T-helper 2 cell treated with Interferon-gamma antibody and Interleukin-4, amounts not matched to agents 5 μg/mL and 100 μg/mL, for 36 hours (primary cell): ENCODE measurements at places on chromosomes 5 and 9.

DNA sequence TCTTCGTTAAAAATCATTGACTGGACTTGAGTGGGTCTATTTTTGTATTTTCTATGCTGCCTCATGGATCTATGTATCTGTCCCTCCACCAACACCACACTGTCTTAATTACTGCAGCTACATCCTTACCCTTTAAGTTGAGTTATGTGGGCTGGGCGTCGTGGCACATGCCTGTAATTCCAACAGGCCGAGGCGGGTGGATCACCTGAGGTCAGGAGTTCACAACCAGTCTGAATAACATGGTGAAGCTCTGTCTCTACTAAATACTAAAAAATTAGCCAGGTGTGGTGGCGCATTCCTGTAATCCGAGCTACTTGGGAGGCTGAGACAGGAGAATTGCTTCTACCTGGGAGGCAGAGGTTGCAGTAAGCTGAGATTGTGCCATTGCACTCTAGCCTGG is 48.2 kb downstream of the XRCC4 start:
- DNase-seq: no peak

DNA sequence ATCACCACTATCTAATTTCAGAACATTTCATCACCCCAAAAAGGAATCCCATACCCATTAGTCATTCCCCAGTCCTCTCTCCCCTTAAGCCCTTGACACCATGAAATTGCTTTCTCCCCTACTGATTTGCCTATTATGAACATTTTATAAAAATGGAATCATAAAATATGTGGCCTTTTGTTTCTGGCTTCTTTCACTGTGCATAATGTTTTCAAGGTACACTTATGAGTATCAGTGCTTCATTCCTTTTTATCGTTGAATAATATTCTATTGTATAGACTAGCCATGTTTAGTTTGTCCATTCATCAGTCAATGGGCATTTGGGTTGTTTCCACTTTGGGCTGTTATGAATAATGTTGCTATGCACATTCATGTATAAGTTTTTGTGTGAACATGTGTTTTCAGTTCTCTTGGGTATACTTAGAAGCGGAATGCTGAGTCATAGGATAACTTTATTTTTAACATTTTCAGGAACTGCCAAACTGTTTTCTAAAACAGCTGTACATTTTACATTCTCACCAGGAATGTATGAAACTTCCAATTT is 40.4 kb upstream of the FGF1 start:
- no peak for DNase-seq

GRCh38 chr5:45680950-45681349 is 15.2 kb downstream of the HCN1 start:
- no peak for DNase-seq

DNA sequence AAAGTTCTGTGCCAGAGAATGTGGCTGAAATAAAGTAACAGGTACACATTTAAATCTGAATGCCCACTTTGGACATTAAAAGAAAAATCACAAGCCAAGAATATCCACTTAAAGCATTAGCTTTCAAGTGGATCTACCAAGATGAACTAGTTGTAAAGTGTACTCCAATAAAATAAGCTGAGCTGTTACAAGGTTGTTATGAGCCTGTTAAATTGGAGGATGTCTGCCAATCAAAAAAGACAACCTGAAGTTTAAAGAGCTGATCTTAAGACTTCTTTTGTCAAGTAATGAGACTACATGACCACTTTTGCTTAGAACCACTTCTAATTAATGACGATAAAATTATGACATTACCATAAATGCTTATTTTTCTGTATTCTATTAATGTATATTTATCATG is 2.4 kb downstream of the FAM200C start:
- no peak for DNase-seq

DNA sequence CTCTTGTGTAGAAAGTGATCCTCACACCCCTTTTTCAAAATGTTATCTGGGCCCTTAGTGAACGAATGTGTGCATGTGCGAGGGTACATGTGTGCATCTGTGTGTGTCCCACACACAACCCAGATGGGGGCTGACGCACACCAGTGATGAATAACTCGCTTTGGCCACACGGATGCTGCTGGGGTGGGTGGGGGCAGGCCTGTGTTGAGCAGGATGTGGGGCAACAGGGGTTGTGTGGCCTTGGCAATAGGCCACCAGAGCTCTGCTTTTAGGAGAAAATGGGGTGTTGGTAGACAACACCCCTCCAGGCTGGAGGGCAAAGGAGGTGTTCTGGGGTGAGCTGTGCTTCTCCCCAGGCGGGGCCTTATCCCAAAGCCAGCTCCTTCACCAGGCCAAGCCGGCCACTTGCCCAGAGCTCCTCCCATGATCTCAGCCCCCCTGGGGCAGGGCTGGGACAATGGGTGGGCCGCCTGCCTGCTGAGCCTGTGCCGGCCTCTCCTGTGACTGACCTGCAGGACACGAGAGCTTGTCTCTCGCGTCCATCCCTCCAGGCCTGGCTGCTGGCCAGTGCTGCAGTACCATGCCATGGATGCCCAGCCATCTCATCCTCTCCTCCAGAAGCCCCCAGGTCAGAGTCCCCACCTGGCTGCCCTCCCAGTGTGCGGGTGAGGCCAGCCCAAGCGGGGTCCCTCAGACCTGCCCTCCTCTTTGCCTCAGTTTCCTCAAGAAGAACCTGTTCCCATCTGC is 1.7 kb downstream of the DBN1 start:
- DNase-seq: no peak

DNA sequence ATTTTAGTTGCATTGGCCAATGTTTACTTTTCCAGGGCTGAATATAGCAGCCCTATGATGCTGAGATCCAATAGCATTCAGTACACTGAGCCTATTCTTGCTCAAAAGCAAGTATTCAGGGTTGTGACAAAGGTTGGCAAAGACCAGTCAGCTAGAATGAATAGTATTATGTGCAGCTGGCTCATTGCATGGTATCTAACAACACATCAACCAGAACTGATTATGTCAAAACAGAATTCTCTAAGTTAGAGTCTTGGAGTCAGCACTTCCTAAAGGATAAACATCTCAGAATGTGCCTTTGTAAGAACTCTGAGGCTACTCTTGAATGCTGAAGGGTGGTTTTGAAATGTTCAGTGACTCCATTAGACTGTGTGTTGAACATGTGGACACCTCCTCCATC is 774.5 kb upstream of the RGMB start:
- DNase-seq: no peak

GRCh38 chr5:55036477-55036876 is 12.4 kb downstream of the GZMK start:
- no peak for DNase-seq

DNA sequence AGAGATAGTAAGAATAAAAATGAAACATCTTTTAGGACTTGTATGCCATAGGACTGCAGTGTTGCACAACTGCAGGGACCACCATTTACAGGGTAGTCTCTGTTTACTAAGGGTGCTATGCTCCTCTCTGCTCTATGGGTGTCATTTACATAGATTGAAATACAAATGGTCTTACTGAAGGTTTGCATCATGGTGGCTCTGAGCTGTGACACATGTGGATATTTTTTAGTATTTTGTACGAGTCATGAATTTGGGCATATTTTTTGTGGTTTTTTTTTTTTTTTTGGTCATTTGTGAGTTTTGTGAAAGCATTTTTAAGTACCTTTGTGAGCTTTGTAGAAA is 47.4 kb downstream of the CSNK1G3 start:
- no peak for DNase-seq

GRCh38 chr5:171926311-171926710 is 80.1 kb downstream of the FBXW11 start:
- DNase-seq: no peak

DNA sequence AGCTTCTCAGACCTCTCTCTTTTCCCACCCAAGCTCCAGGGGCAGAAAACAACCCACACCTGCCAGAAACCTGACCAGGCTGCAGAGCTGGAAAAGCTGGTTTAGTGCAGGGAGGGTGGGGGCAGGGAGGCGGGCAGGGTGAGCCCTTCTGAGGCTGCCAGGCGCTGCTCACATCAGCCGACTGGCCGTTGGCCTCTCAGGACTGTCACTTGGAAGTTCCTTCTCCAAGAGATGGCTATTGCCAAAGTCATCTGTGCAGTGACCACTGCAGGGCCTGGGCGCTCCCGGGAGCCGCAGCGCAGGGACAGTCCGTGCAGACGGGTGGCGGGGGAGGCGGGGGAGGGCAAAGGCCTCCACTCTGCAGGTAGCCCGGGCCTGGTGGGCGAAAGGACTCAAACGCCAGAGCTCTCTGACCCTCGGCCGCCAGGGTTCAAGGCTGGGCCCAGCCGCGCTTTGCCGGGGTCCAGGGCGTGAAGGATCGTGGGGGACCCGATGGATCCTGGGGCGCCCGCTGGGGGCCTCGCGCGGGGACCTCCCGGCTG is 205.0 kb upstream of the IER5L start:
- DNase-seq: no peak

GRCh38 chr9:20111173-20111843 is 322.5 kb upstream of the SLC24A2 start:
- DNase-seq: no peak

DNA sequence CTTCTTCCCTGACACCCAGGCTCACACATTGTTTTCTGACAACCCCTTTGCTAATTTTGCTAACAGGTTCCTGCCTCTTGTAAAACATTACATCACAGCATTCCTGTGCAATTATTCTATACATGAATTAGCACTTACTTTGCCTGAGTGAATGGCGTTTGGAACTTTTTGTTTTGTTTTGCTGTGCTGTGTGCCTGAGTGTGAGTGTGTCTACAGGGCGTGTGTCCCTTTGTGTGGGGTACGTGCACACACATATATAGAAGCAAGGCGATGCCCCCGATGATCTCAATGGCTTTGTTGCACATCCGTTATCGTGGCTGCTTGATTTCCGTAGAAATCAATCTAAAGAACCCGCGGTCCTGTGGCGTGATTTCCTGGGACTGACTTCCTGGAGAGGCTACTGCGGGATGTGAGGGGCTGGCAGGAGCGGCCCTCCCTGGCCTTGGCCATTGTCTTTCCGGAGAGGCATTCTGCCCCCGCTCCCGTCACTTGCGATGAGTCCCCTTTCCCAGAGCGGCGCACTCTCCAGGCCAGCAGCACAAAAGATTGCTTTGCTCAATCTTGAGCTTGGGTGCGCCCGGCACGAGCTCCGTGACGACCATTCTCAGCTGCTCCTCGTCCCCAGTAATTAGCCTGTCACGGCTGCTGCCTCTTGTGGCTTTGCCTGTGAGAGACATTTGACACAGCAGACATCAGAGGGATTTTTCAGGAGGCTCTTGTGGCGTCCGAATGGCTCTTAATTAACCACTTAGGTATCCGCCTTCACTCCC is 398.1 kb upstream of the IRX1 start:
- DNase-seq: no peak

DNA sequence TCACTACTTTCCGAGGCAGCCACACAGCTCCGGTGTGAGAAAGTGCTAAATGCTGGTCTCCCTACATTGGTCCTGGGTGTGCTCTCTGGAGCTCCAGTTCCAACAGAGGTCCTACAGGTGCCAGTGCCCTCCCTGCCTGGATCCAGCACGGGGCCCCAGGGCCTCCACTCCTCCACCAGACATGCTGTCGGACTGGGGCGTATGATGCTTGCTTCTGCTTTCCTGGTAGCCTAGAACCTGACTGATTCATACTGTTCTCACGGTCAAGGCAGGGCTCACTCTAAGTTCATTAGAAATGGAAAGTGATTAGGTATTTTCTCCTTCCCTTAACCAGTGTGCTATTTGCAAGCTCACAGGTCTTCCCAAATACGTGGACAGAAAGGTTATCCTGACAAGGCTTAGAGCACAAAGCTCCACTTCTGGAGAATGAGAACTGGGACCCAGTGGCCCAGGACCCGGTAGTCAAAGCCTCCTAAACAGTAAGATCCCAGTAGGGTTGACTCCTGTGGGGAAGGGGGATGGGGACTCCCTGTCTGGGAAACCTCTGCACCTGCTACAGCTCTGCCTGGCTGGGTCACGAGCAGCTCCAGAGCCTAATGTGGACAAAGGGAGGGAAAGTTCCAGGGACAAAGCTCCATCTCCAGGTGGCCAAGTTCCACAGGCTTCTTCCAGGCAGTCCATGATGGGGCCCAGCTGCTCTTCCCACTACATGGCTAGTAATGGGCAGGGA is 98.1 kb downstream of the PAX5 start:
- DNase-seq: no peak

DNA sequence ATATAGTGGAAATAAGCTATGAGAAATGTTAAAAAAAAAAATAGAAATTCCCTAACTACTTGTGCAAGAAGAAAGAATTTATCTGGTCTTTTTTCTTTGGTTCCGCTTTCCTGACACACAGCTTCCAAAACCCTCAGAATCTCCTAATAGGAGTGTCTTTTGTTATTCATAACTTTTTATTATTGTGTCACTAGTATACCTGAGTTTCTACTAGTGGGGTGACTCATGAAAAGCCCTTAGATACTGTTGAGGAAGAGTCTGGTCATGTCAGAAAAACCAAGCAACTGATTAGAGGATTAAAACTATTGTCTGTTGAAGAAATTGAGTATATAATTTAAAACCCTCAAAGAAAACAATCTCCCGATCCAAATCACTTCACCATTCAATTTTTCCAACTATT is 152.8 kb upstream of the IFNE start:
- DNase-seq: no peak

GRCh38 chr9:76810377-76810957 is 46.2 kb downstream of the PCA3 start:
- DNase-seq: no peak

GRCh38 chr9:2729721-2730120 is 12.4 kb downstream of the KCNV2 start:
- DNase-seq: no peak

- DNase-seq: peak; percentile 64
These were observed 2.0 kb upstream of the CCL27 start for GRCh38 chr9:34664281-34665066.

- DNase-seq: no peak
These were observed 182.3 kb downstream of the MACROH2A1 start for GRCh38 chr5:135216471-135217343.

- no peak for DNase-seq
These were observed 78.3 kb upstream of the SEMA6A start for GRCh38 chr5:116652903-116653302.

- no peak for DNase-seq
These were observed 206.4 kb upstream of the CDKN2B start for GRCh38 chr9:22215521-22215920.

GRCh38 chr5:9847631-9848030 is 217.5 kb upstream of the TAS2R1 start:
- no peak for DNase-seq

DNA sequence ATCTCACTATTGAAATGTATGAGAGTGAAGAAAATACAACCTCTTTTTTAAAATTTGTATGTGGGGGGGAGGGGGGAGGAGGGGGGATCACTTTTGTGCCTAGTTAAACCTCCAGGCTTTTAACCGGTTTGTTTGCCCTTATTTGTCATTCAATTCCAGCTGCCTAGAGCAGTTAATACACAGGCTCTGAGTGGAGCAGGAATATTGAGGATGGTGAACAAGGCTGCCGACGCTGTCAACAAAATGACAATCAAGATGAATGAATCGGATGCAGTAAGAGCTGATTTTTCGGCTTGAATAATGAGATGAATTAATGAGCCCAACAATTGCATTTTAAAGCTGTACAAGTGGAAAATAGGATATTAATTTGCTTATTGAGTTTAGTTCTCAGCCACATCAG is 28.7 kb upstream of the SNX24 start:
- no peak for DNase-seq

DNA sequence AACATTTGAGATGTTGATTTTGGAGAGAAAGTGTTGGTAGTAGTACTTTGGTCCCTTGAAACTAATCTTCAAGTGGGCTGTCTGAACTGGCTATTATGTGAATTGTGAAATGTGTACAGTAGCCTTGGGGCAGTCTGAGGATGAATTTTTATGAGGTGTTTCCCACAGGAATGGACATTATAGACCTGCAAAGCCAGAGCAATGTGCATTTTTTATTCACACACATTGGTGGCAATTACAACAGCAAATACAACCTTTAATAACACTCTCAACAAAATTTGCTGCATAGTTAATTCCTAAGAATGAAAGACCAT is 147.0 kb downstream of the PAM start:
- DNase-seq: no peak
